ENCODE measurements at places on chromosomes 1 and 21. TPM values are rescaled to one million over a fixed set of nuclear protein-coding genes. Genes with fewer than 3 reads are reported as not detected.

LIN28A gene
- total RNA-seq, result not detected

DNA sequence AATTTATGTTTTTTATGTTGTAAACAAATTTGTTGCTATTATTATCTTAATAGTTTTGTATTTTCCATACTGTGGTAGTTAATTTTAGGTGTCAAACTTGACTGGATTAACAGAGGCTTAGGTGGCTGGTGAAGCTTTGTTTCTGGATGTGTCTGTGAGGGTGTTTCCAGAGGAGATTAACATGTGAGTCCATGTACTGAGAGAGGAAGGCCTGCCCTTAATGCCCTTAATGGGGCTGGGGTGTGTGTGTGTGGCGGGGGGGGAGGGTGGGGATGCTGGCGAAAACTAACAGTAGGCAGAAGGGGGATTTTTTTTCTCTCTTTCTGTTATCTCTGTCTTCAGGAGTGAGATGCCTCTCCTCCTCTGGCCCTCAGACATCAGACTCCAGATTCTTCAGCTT, 1.9 kb downstream of the OR14A16 start:
- DNase-seq, result no peak

DNA sequence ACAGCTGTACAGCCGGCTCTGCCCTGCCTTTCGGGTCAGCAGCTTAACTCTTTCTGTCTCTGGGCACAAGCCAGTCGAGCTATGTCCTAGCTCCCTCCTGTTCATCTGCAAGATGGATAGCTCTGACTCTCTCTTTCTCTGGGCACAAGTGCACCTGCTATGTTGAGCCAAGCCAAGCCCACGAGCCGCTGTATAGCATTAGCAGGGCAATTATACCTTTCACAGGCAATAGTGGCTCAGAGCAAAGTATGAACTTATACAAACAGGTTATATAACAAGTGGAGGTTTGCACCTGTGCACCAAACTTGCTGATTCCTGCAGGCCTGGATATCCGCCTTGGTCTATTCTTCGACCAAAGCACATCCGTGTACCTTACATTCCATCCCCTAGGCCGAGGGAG, 33.0 kb upstream of the CR2 start:
- no peak for DNase-seq

DNA sequence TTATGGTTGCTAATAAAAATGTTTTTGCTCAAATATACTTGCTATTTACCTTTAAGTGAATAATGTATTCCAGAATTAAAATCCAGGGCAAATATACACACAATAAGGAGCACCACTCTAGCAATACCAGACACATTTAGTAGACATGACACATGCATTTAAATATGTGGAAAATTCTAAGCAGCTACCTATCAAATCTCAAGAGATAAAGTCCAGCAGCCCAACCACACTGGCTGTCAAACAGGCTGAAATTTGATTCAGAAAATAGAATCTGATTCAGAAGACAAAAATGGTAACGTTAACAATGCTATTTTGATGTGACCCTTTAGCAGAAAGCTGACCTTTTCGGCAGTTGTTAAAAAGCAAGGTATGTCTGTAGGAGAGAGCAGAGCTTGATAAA, 42.3 kb downstream of the PLEKHO1 start:
- DNase-seq, result no peak

PODN gene
- 1.2 TPM for total RNA-seq

- DNase-seq, result no peak
These were observed 92.9 kb downstream of the GRIK3 start for GRCh38 chr1:36941316-36941978.

DNA sequence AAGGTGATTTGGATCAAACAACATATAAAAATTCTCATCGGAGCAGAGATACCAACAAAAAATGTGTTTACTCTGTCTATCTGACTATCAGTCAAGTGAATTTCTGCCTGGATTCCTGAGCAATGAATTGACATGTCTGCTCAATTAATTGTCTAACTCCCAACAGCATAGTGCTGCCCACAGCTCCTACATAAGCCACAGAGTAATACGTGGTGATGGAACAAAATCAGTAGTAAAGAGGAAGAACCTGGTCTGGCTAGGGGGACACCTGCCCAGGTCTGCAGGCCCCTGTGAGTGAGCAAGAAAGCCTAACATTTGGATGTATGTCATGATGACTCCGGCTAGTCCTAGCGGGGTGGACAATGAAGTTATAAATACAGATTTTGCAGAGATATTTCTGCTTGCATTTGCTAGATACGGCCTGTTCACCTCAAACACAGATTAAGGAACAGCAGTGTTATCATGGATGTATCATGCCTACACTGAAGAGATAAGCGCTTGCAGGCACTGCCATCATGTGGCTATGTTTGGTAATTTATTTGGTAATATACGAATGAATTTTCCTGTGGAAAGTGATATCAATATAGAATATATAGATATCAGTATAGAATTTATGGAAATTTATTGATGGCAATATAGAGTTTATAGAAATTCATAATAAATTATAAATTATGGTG, 69.6 kb upstream of the LRRC8B start:
- peak; percentile 4 for DNase-seq

DNA sequence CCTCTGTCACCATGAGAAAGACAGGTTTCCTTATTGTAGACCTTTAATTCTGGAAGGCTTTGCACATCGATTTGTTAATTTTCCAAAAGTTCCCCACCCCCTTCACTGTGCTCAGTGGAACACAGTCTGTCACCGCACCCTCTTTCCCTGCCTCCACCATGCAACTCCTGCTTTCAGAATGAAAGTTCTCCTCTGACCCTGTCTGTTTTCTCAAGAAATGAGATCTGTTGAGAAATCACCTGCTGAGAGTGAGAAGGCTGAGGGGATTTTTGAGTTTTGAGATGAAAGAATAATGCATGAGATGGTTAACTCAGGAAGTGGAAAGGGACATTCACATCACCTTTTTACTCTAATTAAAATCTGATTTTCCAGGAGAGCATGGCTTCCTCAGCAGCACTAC, 99.6 kb downstream of the CYYR1 start:
- DNase-seq, result no peak

DNA sequence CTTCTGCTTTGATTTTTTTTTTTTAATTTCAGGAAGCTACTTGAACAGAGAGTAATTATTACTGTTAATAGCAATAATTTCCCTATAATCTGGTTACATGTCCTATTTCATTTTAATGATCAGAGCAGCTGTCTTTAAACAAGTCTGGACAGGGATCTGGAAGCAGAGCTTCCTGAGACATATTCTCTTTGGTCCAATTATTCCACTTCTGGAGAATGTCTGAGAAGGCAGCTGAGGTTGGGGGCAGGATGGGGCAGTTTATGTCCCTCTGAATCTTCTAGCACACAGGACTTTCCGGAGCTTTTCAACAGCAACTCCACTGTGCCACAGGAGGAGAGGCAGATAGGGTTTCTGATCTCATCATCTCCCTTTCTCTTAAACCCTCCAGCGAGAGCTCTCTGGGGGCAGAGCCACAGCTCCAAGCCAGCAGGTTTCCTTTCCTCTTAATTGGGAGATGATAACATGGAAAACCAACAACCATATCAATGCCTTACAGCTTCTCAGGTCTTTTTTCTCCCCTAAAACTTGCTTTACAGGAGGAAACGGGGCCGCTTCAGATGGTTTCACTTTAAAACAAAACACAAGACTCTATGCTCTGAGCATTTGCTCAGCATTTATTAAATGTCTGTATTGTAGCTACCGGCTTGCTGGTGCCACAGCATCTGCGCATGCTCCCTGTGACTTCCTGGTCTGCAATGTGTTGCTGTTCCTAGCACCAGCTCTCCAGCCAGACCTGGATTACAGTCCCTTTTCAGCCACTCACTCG, 425.7 kb upstream of the USP24 start:
- peak; percentile 20 for DNase-seq

OR2T2 gene
- not detected for total RNA-seq

DNA sequence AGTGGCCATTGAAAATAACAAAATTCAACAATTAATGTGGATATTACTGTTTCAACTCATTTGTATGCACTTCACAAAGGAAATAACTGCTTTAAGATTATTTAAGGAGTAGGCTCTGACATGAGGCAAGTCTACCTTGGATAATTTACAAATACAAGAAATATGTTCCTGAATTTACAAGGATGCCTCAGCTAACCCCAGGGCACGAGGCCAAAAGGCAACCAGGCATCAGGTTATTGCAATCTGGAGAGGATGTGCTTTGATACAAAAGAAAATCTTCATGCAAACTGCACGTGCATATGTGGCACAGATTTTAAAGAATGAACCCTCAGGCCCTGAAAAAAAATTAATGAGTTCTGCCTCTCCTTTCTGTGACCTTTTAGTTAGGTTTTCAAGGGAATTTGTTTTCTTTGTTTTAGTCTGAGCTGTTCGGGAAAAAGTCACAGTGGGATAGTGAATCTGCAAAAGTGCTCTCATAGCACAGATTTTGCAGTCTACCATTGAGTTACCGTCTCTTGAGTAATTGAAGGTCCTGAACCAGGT, 1304.2 kb upstream of the ADGRL4 start:
- no peak for DNase-seq

DNA sequence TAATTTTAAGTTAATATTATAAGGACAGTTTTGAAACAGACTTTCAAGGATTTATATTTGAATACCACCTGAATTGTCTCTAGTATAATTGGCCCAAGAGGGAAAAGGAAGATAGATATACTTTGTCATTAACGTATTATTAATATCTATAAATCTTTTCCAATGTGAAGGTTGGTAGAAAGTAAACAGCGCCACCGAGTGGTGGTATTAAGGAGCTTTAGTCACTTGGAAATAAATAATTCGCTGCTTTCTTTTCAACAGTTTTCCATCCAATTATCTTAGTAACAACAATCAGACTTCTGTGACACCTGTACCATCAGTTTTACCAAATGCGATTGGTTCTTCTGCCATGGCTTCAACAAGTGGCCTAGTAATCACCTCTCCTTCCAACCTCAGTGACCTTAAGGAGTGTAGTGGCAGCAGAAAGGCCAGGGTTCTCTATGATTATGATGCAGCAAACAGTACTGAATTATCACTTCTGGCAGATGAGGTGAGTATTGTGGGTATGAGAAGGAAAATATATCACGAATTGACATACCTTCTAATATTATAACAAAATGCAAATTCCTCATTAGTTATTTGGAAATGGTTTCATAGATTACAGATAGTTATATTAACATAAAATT, 37.7 kb downstream of the SH3GLB1 start:
- DNase-seq, result no peak

- no peak for DNase-seq
These were observed 15.1 kb downstream of the MIIP start for GRCh38 chr1:12034381-12034801.

Measured in occipital lobe (tissue), 3 donors.